ENCODE measurements at places on chromosomes 2 and 18.

DNA sequence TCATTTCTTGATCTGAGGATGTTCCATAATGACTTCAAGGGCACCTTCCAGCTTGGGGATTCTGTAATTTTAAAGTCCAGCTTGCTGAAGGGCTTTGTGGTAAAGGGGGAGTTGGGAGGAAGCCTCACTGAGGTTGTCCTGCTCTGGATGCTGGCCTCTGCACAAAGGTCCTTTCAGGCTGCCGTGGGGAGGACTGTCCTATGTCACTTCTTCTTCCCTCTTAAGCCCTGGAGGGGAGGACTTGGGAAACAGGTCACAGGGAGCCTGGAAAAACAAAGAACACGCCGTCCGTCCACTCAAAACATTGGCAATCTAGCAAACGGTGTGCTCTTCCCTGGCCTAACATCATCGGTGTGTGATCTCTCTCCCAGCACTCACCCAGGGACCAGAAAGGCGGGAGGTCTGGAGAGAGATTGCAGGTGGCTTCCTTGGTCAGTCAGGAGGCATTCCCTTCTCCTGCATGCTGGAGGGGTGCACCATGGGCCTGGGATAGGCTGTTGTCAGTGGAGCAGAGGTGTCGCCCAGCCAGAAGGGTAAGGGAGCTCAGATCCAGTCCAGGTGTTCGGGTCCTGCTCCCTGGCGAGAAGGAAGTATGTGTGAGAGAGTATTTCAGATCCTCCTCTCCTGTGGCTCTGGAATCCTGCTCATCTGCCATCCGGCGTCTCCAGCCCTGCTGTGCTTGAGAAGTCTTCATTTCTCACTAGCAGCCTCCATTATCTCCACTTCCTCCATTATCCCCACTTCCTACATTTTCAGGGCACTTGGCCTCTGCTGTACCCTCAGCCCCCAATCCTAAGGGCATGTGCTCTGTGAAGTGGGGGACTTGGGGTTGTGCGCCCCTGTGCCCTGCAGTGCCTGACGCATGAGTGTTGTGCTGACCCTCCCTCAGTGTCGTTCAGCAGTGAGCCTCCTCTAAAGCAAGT is 20.1 kb downstream of the ASAP2 start:
- DNase-seq = no peak

DNA sequence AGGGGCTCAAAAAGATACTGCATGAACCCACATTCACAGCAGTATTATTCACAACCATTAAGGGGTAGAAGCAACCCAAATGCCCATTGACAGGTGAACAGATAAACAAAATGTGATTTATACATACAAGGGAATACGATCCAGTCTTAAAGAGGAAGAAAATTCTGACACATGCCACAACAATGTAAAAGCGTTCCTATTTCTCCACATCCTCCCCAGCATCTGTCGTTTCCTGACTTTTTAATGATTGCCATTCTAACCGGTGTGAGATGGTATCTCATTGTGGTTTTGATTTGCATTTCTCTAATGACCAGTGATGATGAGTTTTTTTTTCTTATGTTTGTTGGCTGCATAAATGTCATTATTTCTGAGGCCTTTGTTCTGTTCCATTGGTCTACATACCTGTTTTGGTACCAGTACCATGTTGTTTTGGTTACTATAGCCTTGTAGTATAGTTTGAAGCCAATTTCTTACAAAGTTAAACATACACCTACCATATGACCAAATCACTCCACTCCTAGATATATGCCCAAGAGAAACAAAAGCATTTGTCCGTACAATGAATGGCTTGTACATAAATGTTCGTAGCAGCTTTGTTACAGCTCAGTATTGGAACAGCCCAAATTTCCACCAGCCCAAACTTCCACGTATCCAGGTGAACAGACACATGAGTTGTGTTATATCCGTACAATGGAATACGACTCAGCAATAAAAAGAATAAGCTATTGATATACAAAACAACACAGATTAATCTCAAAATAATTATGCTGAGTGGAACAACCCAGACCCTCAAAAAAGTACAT is 85.1 kb downstream of the TMEM131 start:
- peak; percentile 51 for DNase-seq

DNA sequence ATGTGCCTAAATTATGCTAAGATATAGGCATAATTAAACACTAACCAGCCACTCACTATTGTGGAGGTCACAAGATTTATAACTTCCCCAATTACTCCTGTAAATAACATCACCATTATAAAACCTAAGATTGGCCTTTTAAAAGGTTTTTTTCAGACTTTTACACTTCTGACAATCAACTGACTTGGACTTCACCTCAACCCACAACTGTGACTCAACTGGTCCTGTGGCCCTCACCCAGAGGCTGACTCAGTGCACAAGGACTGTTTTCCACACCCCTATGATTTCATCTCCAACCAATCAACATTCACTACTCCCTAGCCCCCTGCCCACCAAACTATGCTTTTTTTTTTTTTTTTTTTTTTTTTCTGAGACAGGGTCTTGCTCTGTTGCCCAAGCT is 11.6 kb downstream of the TTR start:
- no peak for DNase-seq

DNA sequence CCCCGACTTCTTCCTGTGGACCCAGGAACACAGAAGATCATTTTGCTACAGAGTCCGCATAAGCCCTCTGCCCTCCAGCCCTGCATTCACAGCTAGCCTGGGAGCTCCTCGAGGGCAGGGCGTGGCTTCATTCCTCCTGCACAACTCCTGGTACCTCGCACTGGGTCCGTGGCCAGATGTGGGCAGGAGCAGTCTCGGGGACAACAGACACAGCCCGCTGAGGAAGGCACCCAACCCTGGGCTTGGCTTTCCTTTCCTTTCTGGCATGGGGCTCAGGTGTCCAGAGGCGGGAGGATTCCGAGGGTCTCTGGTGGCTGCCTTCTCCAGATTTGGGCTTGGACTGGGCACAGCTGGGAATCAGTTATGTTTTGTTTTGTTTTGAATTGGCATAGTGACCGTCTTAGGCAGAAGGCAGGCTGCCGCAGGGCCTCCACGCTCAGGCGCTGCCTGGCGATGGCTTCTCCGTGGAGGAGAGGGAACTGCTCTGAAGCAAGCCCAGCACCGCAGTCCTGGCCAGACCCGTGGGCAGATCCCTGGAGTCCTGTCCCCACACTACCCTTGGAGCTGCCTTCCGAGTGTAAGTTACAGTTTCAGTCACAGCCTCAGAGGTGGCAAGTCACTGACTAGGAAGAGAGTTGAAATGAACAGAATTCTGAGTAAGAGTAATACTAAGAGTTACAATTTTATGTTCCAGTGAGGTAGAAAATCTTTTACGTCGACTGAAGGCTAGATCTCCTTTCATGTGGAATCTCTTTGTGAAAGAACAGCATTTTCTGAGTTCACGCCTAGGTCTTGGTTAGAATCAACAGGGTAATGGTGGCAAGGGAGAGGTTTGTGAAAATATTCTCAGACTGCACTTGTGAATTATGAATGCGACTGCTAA is 47.9 kb downstream of the LDLRAD4 start:
- no peak for DNase-seq

DNA sequence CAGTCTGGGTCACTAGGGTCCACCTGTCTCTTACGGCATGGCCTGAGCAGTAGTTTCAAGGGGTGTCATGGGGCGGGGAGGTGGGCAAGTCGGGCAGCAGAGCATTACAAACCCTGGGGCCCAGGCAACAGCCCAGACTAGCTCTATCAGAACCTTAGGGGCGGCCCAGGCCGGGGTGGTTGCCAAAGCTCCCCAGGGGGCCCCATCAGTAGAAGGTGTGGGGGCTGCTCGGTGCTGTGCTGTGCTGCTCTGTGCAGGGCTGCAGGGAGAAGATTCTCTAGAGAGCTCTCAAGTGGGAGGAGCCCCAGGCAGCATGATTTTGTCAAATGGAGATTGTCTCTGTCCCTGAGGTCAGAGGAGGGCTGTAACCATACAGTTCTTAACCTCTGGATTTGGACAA is 36.4 kb upstream of the SLC14A1 start:
- no peak for DNase-seq

GRCh38 chr2:119142824-119143223 is 15.7 kb downstream of the C1QL2 start:
- DNase-seq = no peak

GRCh38 chr2:122652670-122653069 is 897.2 kb downstream of the TSN start:
- DNase-seq = no peak

DNA sequence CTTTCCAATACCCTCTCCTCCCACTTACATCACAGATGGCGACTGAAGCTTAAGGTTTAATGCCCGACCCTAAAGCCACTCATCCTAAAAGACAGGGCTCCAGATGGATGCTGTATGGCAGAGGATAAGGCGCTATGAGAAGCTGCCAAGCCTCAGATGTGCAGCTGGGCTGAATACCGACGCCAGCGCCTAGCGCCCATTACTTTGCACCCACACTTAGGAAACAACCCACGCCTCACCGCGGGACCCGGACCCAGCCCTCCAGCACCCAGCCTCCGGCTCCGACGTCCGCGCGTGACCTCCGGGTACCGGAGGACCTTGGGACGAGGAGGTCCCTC is 335 bp downstream of the TRAK2 start:
- DNase-seq = no peak

DNA sequence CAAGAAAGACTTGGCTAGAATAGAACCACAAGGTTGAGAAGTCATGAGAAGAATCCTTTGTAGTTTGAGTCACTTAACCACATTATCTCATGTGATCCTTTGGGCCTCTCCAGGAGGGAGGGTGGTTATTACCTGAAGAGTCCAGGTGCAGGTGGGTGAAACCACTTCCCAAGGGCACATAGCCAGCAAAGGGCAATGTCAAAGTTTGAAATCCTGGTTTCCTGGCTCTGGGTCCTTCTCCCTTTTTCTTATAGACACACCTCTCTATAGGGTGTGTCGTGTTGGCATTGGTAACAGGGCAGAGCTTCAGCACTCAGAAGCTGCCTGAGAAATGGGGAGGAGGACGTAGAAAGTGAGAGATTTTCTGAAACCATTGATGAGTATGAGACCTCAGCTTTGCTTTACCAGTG is 137.9 kb downstream of the MGAT5 start:
- DNase-seq = no peak

DNA sequence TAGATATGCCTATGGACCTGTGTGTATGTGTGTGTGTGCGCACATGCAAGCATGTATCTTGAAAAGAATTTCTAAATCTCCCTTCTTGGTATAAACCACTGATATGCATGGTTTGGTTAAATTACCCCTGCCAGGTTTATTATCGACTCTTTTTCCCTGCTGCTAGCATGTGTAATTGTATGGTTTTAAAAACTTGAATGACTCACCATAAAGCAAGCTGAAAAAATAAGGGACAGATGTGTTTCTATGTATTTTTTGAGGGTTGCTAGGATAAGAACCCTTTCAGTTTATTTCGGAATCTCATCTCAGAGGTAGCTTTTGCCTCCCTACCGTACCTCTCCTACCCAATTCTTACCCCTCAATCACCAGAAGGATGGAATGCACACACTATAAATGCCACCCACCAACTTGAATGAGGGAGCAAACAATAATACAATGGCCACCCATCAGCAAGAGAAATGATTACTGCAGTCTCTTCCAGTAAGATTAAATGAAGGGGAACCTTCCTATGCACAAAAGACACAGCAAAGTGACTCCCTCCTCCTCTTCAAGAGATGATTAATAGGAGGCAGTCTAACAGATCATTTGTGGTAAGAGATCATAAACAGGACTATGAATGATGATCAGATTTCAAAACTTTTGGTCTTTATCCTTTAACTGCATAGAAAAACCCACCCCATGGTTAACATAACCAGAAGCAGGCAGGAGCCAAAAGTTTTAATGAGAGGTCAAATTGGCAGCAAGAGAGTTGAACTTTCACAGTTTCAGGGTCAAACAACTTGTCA is 357.2 kb downstream of the SATB2 start:
- DNase-seq = peak; percentile 55

DNA sequence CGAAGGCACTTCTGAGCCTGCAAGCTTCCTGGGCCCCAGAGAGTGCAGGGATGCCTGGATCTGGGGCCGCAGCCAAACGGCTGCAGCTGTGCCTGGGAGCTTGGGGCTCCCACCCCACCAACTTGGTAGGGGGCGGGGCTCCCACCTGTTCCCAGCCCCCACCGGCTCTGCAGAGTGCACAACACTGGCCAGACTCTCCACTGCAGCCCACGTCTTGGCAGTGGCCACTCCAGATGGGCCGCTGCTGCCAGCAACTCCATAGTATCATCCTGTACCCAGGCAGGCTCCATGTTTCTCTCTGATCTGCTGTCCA is 9.9 kb downstream of the DYSF start:
- no peak for DNase-seq

GRCh38 chr2:239355724-239356123 is 45.1 kb downstream of the HDAC4 start:
- DNase-seq = no peak

DNA sequence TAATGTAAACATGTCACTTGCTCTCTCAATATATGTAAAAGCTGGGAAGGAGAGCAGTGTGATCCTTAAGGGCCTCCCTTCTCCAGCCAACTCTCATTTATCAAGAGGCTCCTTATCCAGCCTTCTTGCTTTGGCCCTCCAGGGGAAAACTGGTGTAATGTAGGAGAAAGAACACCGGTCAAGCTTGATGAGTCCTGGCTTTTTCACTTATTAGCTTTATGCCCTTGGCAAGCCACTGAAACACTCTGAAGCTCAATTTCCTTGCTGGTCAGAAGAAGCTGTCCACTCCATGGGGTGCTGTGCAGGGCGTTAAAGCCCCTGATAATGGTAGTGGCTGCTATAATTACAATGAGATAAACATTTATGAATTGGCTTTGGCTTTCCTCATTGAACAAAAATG is 251.2 kb upstream of the RBBP8 start:
- DNase-seq = no peak

- DNase-seq = no peak
These were observed 90.3 kb downstream of the COL6A3 start for GRCh38 chr2:237323656-237324055.

GRCh38 chr2:235957251-235957650 is 210.9 kb downstream of the GBX2 start:
- no peak for DNase-seq

DNA sequence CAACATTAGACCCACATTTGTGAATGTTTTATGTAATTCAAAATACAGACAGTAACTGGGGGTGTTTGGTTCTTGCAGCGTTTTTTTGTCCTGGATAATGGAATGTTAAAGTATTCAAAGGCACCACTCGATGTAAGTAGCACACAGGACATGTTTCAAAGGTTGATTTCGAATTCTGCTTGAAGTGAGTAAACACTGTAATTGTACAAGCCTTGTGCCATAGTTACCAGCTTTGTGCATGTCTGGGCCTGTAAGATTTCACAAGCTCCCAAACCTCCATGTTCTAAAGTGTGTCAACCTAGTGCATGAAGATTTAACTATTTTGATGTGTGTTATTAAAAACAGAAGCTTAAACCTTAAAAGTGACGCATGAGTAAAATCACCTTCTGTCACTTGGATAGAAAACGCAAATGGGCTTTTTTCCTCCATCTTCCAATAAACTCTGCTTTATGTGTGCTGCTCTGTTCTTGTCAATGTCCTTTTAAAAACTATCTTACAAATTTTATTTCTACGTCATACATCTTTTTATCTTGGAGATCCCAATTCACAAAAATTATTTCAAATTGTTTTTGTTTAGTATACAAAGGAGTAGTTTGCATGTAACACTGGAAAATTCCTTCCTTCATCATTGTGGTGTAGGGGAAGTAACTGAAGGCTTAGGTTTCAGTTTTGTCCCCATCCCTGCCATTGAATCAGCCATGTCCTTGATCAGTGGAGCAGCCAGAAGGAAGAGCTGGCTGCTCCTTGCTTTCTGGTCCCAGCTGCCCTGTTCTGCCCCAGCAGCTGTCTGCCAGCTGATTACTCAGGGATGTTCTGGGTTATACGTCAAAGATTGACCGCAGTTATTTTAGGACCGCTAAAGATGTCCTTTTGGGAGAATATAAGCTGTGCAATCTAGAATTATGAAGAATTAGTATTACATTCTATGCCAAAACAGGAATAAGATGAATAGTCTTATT is 119.2 kb downstream of the PRKRA start:
- DNase-seq = no peak

Measured in HS-5 (cell line).